ENCODE measurements at places on chromosomes 7 and 10.

- DNase-seq: no peak
Observed at GRCh38 chr10:126568809-126569385, 101.6 kb downstream of the C10orf90 start.

- no peak for DNase-seq
Observed at GRCh38 chr7:24216576-24217125, 67.3 kb upstream of the NPY start.

DNA sequence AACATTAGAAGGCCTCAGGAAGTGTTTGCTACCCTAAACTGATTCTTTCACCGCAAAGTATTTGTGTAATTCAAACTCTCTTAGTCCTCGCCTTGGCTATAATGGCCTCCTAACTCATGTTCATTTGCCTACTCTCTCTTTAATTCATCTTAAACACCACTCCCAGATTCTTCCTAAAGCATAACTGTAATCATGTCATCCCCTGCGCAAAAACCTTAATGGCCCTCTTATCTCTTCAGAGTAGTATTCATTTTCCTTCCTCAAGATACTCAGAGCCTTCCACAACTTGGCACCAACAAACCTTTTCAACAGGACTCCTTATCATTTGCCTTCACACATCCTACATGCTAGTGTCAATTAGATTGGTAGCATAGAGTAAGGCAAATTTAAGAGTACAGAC, 42.9 kb downstream of the CSTF2T start:
- DNase-seq: no peak

DNA sequence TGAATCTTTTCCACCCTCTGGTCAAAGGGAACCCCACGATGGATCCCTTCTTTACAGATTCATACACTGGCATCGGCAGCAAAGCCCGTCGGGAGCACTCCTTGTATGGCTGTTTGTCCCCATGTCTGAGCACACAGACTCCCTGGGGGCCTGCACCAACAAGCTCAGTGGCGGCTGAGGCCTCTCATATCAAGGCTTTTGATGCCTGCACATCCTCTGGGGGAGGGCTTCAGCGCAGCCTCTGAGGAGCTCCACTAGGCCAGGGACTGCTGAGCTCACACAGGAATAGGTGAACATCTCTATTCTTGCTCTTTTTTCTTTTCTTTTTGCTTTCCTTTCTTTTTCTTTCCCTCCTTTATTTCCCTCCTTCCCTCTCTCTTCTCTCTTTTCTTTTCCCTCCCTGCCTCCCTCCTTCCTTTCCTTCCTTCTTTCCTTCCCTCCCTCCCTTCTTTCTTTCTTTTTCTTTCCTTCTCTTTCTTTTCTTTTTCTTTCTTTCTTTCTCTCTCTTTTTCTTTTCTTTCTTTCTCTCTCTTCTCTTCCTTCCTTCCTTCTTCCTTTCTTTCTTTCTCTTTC, 174.6 kb downstream of the CCDC3 start:
- no peak for DNase-seq

DNA sequence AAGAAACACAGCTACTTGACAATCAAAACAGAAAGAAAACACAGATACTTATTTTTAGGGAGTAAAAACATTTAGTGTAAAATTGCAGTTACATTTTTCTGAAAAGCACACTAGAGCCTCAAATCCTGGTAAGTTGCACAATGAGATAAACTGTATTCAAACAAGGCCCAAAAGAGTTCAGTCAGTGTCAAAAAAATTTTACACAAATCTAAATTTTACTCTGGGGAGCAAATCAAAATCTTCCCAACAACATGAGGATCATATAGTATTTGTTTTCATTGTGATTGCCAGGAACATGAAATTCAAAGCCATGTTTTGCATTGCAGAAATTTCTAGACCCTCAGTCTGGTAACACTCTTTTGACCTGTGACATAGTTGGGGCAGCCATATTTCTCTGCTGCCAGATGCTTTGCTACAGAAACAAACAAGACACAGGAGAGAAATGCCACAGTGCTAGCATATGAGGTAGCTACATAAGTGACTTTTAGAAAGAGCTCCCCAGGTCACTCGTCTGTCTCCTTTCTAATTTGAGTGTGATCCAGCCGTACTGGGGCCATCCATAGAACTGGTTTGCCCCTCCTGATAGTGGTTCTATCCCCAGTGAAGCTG, 49.6 kb downstream of the PDE1C start:
- no peak for DNase-seq

DNA sequence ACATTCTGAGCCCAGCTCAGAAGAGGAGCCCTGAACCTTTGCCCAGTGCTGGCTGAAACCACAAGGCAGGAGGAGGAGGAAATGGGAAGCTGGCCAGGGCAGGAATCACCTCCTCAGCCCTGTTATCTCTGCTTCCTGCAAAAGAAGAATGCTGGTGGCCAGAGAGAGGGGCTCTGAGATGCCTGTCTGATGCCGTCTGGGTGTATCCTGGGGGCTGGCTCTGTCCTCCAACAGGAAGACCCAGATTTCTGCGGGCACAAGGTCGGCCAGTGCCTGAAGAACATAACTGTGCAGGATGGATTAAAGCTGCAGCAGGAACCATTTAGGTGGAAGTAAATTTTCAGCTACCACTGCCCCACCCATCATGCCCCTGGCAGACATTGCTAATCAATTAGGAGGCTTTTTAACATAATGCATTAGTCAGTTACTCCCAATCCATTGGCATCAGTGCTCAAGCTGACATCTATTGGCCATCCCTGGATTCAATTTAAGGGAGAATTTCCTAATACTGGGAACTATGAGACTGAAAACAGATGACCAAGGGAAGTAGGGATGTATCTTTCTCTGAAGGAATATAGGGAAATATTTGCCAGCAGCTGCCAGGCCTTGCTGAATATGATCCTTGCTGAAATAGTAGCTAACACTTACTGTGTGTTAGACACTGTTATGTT, 67.7 kb downstream of the COL13A1 start:
- DNase-seq: peak; percentile 83

DNA sequence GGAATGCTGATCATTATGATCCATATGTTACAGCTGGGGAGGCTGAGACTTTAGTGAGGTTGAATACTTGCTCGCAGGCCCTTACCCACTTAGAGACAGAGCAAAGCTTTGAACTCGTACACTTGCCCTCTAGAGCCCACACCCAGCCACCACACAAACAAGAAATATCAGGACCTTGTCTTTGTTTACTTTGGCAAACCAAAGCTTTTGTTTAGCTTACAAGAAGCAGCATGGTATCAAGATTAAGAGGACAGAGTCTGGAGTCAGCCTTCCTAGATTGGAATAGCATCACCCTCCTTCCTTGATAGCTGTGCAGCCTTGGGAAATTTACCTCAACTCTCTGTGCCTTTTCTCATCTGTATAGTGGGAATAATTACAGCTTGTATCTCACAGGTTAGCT, 477.5 kb downstream of the SUGCT start:
- no peak for DNase-seq

DNA sequence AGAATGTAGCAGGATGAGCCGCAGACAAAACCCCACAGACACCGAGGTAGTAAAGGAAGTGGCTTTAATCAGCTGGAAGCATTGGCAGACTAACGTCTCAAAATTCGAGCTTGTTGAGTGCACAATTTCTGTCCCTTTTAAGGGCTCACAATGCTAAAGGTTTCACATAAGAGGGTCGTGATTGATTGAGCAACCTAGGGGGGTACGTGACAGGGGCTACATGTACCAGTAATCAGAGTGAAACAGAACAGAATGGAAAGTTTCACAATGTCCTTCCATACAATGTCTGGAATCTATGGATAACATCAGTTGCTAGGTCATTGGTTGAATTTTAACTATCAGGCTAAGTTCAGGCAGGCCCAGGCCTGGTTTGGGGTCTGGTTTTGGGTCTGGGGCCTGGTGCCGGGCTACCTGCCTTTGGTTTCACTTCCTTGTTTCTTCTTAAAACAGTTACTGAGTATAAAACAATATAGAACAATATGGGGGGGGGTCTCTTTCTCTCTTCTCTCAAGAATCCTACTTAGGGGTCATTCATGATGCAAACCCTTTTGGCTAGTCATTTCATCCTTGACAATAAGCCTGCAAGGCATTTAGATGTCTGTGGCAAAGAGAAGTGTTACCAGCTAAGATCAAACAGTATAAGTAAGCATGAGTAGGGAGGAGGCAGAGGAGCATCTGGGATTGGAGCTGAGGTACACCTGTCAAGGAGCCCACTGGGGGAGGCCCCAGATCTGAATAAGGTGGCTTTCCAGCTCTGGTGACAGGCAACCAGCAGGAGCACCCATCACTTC, 364.1 kb downstream of the TNS3 start:
- no peak for DNase-seq

GRCh38 chr10:88810196-88810961, 7.8 kb downstream of the LIPM start:
- peak; percentile 62 for DNase-seq

GRCh38 chr7:155228459-155228845, 69.2 kb upstream of the INSIG1 start:
- no peak for DNase-seq

- no peak for DNase-seq
Observed at GRCh38 chr10:124222988-124223710, 129.8 kb upstream of the CHST15 start.

- no peak for DNase-seq
Observed at GRCh38 chr10:126387041-126387921, 996 bp downstream of the ADAM12 start.

- DNase-seq: no peak
Observed at GRCh38 chr10:112230325-112230988, 46.9 kb upstream of the GPAM start.

DNA sequence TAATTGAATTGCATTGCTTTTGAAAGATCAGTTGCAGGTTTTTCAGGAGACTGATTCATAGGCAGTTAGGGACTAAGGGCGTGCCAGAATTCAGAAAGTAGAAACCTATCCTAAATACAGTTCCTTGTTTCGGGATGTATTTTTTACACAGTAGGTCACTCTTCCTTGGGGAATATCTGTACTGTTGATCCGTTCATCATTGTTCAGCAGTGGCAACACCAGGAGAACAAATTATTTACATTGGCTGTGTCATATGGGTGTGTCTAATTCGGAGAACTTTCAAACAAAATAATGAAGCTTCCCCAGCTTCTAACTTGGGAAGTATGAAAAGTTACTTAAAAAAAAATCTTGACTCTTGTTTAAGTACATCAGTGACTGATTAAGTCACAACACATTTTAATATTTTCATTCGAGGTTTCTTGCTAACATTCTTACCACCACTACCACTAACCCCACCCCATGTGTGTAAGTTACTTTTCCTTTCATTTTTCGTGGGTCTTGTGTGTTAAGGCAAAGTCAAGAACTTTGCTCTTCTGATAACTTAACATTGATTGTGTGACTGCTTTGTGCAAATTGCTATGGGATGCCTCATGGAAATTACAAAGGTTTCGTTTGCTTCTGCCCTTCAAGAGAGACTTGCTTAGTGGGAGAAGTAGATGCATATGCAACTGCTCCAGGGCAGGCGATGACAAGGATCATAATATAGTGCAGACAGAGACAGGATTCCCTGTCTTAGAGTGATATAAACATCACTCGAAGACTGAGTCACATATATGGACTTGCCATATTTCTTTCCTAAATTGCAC, 43.8 kb upstream of the RPA3 start:
- no peak for DNase-seq

- no peak for DNase-seq
Observed at GRCh38 chr10:17453373-17454091, 863 bp downstream of the ST8SIA6 start.

DNA sequence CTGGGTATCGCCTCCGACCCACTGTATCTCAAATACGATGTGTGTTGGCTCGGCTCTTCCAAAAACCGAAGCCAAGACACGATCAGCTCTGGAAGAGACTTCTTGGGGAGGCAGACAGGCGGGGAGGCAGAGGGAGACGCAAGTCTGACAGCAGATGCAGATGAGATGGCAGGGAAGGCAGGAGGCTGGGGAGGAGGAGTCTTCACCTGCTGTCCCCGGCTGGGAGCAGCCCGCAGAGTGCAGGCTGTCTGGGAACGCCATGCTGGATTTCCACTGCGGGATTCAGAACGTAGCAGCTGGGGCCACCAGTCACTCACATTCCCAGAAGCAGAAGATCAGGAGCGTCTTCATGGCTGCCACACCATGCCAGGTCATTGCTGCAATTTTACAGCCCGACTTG, 29.4 kb downstream of the CTBP2 start:
- DNase-seq: no peak

Data from HFF-Myc (cell line).